ENCODE measurements at places on chromosomes 11 and 22. TPM values are rescaled to one million over a fixed set of nuclear protein-coding genes. Genes with fewer than 3 reads are reported as not detected.

DNA sequence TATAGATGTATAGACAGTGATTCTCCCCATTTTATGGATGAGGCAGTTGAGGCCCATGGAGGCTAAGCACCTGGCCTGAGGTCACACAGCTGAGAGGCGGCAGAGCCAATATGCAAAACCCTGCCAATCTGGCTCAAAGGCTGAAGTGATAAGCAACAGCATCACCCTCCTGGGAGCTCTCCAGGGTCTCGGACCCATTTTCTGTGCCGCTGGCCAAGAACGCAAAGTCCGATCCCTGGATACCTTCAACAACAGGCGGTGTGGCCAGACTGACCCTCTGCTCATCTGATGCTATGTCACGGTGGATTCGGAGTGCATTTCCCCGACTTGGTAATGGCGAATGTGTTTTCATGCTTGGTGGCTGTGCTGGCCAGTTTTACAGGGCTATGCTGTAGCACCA, 595.0 kb downstream of the TBC1D22A start:
- H3K27me3 ChIP-seq = no peaks in the 10 kb centered on the region
- H3K4me3 ChIP-seq = no peak overlapping the region
- H3K36me3 ChIP-seq = no peaks in the 10 kb centered on the region
- no peak for DNase-seq
- no peaks in the 10 kb centered on the region for H3K4me1 ChIP-seq

GRCh38 chr11:75667831-75668450, 897 bp downstream of the MAP6 start:
- peak overlapping the region; percentile 59 for H3K4me3 ChIP-seq
- peak; percentile 85 for DNase-seq
- no peaks in the 10 kb centered on the region for H3K36me3 ChIP-seq
- H3K4me1 ChIP-seq = peaks cover 22% of the 10 kb centered on the region

GRCh38 chr11:87185228-87185627, 147.5 kb downstream of the TMEM135 start:
- no peaks in the 10 kb centered on the region for H3K36me3 ChIP-seq
- H3K4me3 ChIP-seq = no peak overlapping the region
- DNase-seq = no peak
- no peak overlapping the region for H3K27ac ChIP-seq
- no peaks in the 10 kb centered on the region for H3K27me3 ChIP-seq

TREH gene
- 1.4 TPM for polyA plus RNA-seq

- no peak overlapping the region for H3K4me3 ChIP-seq
- no peaks in the 10 kb centered on the region for H3K27me3 ChIP-seq
- DNase-seq = no peak
- H3K36me3 ChIP-seq = no peaks in the 10 kb centered on the region
- peaks cover 61% of the 10 kb centered on the region for H3K4me1 ChIP-seq
- H3K27ac ChIP-seq = no peak overlapping the region
These were observed 6.5 kb downstream of the ADORA2A start for GRCh38 chr22:24433828-24434470.
